ENCODE measurements at places on chromosomes 11 and 22.

DNA sequence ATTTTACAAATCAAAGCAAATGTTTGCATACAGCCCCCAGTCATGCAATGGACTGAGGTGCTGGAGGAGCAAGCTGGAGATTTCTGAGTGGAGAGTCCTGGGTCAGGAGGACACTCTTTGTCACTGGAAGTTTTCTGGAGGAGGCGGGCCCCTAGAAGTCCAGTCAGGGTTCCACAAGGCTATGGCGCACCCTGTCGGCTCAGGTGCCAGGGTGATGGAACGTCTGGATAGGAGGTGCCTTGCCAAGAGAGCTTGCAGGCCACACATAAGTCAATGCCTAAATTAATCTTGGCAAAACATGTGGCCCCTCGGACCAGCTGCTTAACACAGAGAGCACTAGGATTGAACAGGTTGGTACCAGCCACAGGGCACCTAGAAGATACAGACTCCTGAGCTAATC, 174.7 kb upstream of the CADM1 start:
- DNase-seq, result no peak

GRCh38 chr11:68727783-68728182, 23.5 kb downstream of the TESMIN start:
- DNase-seq, result no peak

GRCh38 chr22:32106930-32107329, 52.2 kb downstream of the C22orf42 start:
- no peak for DNase-seq

GRCh38 chr11:70610566-70611565, 212.5 kb downstream of the CTTN start:
- DNase-seq, result no peak

DNA sequence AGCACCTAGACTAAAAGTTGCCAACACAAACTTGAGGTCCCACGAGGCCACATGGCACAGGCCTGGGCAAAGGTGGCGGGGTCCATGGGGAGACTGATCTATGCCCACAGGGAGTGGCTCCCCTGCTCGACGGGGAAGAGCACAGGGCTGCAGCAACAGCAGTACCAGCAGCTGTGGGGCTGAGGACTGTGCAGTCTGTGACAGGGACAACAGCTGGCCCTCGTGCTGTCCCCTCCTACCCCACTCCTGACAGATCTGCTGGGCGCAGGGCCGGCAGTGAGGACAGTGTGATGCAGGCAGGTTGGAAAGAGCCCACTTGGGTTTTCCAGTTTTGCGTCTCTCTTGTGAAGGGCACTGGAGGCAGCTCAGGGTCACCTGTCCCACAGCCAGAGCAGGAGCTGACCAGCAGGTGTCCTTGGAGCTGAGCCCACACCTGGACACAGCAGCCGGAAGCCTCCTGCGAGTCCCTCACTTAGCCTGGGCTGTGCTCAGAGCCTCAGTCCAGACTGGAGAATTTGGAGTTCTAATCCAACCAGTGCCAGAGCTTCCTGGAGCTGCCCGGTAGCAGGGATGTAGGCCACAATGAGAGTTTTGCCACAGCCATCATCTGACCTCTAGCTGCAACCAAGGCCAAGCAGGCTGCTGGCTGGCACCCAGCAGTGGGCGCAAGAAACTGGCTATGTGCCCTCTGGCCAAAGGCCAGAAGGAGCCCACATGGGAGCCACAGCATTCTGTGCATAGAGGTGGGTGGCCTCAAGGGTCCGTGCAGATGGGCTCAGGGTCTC, 3.6 kb upstream of the GAS2L1 start:
- no peak for DNase-seq

- no peak for DNase-seq
Measured at GRCh38 chr11:135004495-135004894, 592.5 kb upstream of the B3GAT1 start.

- DNase-seq, result no peak
Measured at GRCh38 chr11:115213007-115213406, 291.2 kb downstream of the CADM1 start.

GRCh38 chr11:128725630-128726319, 31.9 kb downstream of the FLI1 start:
- no peak for DNase-seq

- DNase-seq, result no peak
Measured at GRCh38 chr11:73218830-73219215, 742 bp downstream of the P2RY2 start.

- DNase-seq, result no peak
Measured at GRCh38 chr11:99238401-99238800, 217.7 kb downstream of the CNTN5 start.

DNA sequence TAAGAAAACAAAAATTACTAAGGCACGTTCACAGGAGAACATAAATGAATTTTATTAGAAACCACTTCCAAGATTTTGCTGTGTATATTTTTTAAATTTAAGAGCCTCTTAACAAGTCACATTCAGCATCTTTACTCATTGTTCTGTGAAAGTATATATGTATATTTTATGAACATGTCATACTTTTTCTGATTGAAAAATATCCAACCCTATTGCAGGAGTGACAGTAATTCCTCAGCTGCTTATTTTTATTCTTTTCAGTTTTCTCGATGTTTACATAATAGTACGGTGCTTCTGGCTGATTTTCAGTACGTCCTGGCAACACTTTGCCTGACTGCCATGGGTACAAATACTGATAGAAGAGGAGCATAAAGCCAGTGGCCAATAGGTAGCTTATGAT, 41.8 kb downstream of the XKR3 start:
- DNase-seq, result no peak

- no peak for DNase-seq
Measured at GRCh38 chr11:130866831-130867230, 49.4 kb downstream of the SNX19 start.

- no peak for DNase-seq
Measured at GRCh38 chr22:23682827-23683355, 7.9 kb upstream of the RGL4 start.

DNA sequence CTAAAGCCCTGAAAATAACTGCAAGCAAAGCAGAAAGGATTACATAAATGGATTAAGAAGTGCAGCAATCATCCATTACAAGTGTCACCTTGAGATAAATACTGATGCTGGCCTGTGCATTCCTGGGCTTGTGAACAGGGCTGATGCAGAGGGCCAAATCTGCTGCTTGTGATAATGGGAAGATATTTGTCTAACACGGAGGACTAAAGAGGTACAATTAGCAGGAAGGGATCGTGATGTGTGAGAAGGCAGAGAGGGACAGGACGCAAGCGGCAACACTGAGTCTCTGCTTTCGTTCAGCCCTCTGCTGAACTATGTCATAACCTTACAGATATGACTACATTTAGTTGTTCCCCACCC, 107.7 kb upstream of the DDI1 start:
- no peak for DNase-seq

DNA sequence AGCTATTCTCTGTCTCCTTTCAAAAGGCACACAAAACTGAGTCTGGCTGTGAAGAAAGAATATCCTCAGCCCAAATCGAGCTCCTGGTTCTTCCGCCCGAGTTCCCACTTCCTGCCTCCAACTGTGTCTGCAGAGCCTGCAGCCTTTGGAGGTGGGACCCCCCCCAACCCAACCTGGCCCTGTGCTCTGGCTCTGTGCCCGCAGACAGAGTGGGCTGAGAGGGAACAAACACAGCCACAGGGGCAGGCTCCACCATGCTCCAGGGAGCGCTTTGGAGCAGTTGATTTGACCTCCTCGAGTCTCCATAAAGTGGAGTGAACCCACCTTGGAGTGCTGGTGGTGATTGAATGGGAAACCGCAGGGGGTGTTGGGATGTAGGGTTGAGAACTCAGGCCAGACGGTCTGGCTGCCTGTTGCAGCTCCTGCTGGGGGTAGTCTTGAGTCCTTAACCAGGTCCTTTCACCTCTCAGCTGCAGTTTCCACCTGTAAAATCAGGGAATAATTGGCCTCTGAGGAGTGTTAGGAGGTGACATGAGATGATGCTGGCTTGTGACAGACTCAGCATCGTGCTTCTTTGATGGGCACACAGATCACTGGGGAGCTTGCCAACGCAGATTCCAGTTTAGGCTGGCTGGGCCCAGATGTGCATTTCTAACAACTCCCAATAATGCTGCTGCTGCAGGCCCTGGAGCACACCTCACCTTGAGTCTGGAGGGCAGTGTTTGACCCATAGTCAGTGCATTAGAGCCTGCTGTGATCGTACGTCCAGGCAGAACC, 11.4 kb downstream of the DAGLA start:
- no peak for DNase-seq

- no peak for DNase-seq
Measured at GRCh38 chr22:19757985-19758895, 2.3 kb upstream of the TBX1 start.

- DNase-seq, result no peak
Measured at GRCh38 chr11:128949791-128950454, 7.3 kb upstream of the TP53AIP1 start.

GRCh38 chr11:96306933-96307775, 35.8 kb downstream of the MAML2 start:
- no peak for DNase-seq

DNA sequence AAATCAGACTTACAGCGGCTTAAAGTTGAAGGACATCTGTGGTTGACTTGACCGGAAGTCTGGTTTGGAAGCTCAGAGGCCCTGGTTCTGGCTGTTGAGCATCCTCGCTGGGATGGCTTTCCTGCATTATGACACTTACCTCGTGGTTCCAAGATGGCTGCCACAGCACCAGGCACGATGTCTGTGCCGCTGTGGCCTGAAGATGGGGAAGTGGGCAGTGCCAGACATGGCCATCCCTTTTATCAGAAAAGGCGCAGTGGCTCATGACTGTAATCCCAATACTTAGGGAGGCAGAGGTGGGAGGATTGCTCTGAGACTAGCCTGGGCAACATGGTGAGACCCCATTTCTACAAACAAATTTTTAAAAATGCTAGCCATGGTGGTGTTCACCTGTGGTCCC, 40.5 kb downstream of the CD82 start:
- no peak for DNase-seq

- DNase-seq, result no peak
Measured at GRCh38 chr11:94972700-94973098, 657 bp downstream of the CWC15 start.

GRCh38 chr11:92460213-92460612, 235.6 kb downstream of the FAT3 start:
- no peak for DNase-seq

DNA sequence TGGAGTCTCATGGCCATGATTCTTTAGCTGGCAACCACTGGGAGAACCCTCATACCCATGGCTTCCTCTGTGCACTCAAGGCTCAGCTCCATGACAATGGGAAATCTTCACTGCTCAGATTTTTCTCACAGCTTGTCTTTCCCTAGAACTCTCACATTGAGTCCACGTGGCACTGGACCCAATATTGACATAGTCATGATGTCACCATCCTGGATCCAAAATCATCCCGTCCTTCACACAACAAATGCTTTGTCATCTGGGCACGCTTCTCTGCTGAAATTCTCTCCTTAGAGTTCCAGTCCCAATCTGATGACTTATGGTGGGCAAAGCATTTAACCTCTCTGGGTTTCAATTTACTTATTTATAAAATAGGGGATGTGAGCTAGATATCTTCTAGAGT, 37.7 kb upstream of the CD44 start:
- DNase-seq, result no peak

GRCh38 chr11:96464700-96465307, 75.0 kb downstream of the JRKL start:
- DNase-seq, result no peak

DNA sequence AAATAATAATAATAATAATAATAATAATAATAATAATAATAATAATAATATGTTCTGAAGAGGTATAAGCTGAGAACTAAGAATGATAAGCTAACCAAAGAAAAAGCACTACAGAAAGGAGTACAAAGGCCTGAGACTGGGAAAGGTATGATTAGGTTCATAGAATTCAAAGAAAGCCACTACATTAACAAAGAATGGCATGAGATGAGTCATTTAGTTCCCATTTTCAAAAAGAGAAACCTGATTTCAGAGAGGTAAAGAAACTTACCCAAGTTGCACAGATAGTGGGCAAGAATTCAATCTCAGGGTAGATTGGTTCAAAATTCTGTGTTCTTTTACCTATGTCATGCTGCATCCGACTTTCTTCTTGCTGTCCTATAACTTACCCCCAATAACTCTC, 350.9 kb downstream of the TTC28 start:
- DNase-seq, result no peak

DNA sequence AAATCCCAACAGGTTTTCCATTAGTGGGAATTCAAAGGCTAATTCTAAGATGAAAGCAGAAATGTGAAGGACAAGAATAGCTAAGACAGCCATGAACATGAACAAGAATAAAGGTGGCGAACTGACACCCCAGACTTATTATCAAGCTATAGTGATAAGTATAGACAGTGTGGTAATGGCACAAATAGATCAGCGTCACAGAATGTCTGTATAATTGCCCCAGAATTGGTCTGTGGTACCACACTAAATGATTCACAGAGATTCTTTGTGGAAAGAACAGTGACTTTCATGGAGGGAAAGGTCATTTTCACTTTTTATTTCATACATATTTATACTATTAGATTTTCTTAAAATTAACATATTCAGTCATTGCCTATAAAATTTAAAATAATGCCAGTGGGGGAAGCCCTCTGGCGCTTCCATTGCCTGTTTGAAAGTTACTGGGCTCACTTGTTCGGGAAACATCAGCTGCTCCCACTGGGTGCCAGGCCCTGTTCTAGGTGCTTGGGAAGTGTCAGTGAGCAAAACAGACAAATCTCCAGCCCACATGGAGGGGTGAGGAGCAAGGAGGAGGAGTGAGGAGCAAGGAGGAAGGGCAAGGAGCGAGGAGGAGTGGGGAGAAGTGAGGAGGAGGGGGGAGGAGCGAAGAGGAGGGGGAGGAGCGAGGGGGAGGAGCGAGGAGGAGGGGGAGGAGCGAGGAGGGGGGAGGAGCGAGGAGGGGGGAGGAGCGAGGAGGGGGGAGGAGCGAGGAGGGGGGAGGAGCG, 11.3 kb upstream of the NLRP6 start:
- DNase-seq, result no peak

- peak; percentile 55 for DNase-seq
Measured at GRCh38 chr11:123454060-123454651, 24.1 kb downstream of the GRAMD1B start.

GRCh38 chr11:10625281-10625981, 57.0 kb upstream of the LYVE1 start:
- no peak for DNase-seq

DNA sequence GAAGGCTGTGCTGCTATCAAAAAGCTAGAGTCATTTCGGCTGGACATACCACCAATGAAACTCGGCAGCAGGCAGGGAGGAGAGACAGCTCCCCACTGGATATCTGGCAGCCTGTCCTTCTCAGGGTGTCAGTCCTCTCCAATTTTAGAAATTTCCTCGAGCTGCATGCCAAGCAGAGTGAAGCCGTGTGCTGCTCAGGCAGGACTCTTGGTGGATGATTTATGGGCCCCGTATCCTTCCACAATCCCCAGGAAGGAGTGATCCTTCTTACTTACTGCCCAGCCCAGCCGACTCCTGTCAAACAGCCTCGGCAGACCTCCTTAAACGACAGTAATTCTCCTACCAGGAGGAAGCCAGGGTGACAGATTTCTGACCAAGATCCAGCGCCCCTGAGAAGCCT, 410.4 kb downstream of the TENM4 start:
- DNase-seq, result no peak

- DNase-seq, result no peak
Measured at GRCh38 chr11:15727520-15727914, 612.8 kb downstream of the INSC start.

- DNase-seq, result no peak
Measured at GRCh38 chr11:73950869-73951710, at the start of gene DNAJB13. DNAJB13 (plus strand) TSS chr11:73951026; CDS start chr11:73951070, 44 bp downstream.

Data from activated CD8-positive, alpha-beta memory T cell treated with anti-CD3 and anti-CD28 coated beads for 48 hours (primary cell).